Stimulated activated CD8-positive, alpha-beta memory T cell treated with anti-CD3 and anti-CD28 coated beads, Interleukin-15, amount 100 ng/mL, for 24 hours (primary cell): ENCODE measurements at places on chromosomes 7 and 10.

DNA sequence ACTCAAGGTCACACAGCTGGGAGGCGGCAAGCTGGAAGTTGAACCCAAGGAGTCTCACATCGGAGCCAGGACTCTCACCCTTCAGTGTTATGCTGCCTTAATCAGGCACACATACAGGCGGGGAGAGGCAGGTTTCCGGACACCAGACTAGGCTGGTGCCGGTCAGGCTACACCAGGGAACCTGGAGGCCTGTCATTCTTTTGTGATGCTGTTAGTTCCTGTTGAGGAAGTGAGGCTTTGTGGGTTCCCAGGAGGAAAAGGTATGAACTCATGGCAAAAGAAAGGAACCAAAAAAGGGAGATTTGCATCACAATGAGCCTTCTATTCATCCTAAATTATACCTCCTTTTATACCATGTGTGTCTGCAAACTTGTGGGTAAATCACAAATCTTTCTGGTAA lies 103.8 kb downstream of the TCF7L2 start:
- DNase-seq: no peak

DNA sequence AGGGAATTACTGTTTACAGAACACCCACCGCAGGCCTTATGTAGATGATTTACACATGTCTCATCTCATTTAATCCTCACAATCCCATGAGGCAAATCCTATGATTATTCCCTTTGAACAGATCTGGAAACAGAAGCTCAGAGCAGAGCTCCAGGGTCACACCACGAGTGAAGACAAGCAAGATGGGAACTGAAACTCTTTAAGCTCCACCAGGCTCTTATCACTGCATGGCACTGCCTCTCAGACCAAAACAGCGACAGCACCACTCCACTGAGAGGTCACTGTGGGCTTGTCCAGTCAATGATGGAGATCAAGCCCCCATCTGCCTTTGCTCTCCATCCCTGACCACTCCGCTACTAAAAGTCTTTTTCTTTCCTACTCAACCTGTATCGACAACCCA lies 5.9 kb downstream of the GRID1 start:
- DNase-seq: no peak

- DNase-seq: no peak
Observed at GRCh38 chr10:43026039-43026973, 50.6 kb upstream of the RET start.

DNA sequence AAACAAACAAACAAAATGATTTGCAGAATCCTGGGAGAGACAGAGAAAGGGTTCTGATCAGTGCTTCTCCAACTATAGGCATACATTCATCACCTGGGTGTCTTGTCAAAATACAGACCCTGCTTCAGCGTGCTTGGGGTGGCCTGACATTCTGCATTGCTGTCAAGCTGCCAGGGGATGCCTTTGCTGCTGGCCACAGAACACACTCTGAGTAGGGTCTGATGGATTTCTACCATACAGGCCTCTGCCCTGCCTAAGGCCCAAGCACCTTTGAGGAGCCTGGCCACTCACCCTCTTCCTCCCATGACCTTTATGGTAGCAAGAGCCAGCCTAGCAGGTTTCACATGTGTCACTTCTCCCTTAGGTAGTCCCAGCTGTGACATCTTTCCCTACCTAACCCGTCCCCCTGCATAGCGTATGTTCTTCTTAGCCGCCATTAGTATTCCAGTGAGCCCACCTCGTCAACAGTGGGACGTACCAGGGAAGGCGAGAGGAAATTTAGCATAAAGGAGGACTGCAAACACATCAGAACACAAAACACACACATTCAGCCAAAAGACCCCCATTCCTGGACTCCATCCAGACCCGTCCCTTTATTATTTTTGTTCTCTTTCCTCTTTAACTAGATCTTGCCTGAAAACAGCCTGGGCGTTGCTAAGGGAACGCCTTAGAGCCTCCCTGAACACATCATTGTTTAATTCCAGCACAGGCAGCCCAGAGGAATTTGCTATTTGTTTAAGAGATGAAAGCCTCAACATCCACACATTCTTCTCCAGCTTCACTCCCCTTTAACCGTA lies 43.9 kb upstream of the PODXL start:
- no peak for DNase-seq

DNA sequence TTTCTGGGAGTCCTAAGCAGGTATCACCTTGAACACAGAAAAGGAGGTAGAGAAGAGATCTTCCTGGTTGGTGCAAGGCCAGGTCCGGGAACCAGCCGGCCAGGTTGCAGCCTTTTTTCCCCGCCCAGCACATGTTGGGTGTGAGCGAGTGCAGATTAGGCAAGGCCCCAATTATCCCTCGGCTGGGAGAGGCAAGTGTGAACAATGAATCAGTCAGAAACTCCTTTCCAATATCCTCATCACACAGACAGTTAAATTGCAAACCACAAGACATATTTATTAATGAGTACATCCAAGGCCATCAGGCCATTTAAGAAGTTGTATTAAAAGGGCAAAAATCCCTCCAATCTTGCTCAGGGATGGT lies 115.0 kb upstream of the AFAP1L2 start:
- DNase-seq: no peak

DNA sequence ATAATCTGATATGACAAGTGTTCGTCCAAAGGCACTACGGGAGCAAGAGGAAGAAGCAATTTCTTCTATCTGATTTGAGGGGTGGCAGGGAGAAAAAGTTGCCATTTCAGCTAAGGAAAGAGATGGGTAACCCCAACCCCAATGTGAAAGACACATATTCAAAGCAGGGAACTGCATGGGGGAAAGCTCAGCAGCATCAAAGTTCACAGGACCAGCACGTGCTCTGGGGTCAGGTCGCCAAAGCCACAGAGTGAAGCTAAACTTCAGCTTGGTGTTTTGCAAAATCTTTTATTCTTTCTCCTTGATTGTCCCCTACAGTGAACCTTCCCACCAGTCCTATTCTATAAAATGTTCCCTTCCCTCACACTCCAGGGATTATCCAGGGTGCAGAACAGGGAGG lies 112.8 kb upstream of the PPP2R2D start:
- no peak for DNase-seq

DNA sequence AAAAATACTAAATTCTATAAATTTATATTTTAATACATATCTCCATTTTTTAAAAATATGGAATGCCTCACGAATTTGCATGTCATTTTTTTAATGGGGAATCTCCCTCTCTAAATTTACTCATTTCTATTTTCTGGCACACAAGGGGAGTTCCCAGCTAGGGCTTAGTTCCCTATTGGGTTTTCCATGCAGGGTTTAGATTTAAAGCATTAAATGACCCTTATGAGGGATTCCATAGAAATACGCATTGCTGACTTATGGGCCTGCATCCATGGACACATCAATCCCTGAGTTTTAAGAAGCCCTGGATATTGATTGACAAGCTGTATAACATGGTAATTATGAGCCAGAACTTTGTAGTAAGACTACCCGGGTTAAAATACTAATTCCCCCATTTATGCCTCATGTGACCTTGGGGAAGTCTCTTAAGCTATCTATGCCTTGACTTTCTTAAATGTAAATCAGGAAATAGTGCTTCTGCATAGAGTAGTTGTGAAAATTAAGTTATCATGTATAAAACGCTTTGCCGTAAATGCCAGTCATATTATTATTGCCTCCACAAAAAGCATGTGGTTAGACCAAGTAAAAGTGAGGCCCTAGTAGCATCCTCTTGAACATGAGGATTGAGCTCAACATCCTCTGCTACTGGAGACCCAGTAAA lies 78.8 kb upstream of the ANKRD1 start:
- DNase-seq: no peak

DNA sequence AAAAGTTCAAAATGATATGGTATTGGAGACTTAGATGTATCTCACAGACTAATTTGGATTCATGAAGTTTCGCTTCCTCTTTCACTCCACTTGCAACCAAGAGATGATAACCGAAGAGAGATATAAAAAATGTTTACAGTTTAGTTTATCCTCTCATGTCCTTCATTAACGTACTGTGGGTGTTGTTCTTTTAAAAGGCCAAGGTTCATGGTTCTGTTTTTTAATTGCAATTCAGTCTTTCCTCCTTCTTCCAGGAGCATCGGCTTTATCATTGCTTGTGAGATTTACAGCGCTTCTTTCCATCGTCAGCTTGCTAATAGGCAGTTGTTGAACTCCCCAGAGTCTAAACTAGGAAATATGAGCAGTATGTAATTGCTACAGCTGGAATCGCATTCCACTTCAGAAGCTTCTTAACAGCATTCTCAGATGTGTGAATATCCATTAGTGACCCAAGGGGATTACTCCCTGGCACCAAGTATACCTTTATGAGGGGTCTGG lies 75.9 kb upstream of the HGF start:
- no peak for DNase-seq

GRCh38 chr7:129100827-129101166 lies 43.7 kb upstream of the TSPAN33 start:
- DNase-seq: no peak

- DNase-seq: no peak
Observed at GRCh38 chr10:129792864-129793263, 171.2 kb downstream of the EBF3 start.

GRCh38 chr10:96829029-96829773 lies 2.9 kb upstream of the LCOR start:
- no peak for DNase-seq

- DNase-seq: no peak
Observed at GRCh38 chr7:30430777-30431176, 47.8 kb downstream of the NOD1 start.

DNA sequence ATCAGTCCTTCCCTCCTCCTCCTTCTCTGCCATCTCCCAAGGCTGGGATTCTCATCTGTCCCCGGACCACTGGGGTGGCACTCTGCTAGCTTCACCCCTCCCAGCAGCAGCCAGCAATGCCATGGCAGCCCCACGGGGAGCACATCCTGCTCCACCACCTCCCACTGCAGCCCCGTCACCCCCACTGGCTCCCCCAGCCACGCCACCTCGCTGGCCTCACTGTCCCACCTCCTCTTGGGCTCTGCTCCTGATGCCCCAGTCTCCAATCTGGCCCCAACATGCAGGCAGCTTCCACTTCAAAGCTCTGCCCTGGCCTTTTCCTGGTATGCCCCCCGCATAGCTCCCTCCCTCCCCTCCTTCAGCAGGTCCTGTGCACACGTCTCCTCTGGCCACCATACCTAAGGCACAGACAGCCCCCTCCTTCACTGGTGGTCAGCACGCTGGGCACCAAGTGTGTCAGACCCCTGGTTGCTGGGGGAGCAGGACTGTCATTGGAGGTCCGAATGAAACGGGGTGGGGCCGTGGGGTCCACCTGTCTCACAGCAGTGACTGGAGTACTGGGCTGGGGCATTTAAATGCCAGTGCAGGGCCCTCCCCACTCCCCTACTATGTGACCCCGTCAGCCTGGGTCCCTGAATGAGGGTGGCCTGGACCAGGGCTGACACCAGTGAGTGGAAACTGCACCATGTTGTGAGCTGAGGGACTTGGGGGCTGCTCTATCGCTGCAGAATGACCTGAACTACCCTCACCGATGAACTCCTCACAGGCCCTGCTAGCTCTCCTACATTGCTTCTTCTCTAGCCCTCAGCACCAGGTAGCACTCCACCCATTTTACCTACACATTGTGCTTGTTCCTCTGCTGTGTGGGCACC lies 38.7 kb downstream of the RASGEF1A start:
- DNase-seq: no peak

- peak; percentile 56 for DNase-seq
Observed at GRCh38 chr10:68988530-68989316, at the start of gene KIFBP. Gene KIFBP (plus strand): TSS chr10:68988803. CDS start chr10:68988833, 30 bp downstream.

GRCh38 chr10:22681783-22682183 lies 32.6 kb downstream of the PIP4K2A start:
- no peak for DNase-seq

DNA sequence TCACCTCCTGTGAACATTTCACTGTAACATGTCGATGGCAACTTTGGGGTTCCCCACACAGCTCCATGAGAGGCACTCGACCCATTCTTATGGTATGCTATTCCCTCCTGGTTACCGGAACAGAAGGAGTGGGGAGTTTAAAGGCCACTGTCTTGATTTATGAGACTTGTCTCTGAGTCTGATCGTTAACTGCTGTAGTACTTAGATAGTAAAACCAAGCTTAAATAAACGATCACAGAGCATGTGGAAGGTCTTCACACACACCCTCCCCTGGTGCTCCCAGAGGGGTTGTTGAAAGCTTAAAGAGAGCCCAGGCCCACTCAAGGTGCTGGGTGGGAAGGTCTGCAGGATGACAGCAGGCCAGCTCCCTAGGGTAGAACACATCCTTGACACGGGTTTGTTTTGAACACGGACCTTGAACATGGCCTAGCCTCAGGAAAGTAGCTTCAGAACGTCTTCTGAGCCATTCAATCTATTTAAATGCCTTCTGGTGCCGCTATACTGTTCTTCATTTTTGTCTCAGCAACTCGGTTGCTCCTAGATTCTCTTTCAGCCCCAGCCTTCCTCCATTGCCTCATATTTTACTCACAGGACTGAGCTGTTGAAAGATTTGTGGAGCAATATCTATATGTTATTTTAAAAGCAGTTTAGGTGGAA lies 335.3 kb downstream of the FGFR2 start:
- DNase-seq: no peak

DNA sequence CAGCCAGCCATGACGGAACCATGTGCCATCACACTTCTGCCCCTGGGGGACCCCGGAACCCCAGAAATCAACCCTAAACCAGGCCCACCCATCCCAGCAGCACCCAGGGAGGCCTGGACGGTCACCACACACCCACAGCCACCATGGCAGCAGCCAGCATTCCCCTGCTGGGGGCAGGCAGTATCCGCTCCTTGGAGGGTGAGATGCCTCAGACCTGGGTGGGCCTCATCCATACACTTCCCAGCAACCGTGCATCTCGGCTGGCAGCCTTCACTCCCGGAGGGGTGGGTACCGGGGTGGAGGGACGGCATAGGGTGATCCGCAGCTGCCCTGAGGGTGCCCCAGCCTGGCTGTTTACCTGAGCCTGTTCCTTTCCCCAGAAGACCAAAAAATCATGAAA lies 69.1 kb upstream of the FAM20C start:
- DNase-seq: no peak

GRCh38 chr10:13425397-13425796 lies 77.3 kb upstream of the SEPHS1 start:
- no peak for DNase-seq

DNA sequence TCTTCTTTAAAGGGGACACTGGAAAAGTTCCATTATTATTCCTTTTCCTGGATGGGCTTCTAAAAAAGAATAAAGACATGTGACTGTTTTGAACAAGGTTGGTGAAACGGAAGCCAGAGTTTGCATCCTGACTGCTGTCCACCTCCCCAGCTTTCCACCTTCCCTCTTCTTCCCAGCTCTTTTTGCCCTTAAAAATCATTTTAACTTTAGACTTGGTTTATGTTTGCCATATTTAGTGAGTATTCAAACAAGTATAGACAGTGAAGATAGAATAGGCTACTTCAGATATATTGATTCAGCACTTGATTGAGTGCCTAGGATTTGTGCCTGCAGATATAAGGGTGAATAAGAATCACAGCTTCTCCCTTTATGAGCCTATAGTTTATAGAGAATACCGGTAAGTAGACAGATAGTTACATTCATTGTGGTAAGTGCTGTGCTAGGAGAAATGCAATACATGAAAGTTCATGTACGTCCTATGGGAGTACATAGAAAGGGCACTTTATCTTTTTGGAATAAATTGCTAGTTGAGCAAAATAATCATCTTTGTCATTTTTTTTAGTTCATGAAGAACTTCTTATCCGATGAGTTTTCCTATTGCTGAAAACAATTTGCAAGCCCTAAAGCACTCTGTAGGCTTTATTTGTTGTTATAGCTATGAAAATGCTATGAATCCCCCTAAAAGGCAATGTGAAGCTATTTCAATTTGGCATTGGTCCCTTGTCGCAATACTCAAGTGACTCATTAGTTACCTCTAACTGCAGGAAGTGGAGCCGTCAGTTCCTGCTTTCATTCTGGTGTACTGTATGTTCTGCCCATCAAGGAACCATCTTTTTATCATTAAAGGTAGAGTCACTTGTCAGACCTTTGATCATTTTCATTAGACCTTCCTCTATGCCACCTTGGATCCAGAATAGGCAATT lies 57.2 kb upstream of the STRIP2 start:
- DNase-seq: no peak

- no peak for DNase-seq
Observed at GRCh38 chr10:61398366-61399129, 54.6 kb downstream of the TMEM26 start.
